Stimulated activated CD8-positive, alpha-beta memory T cell treated with anti-CD3 and anti-CD28 coated beads, Interleukin-15, amount 100 ng/mL, for 48 hours (primary cell): ENCODE measurements at places on chromosomes 13 and 19.

DNA sequence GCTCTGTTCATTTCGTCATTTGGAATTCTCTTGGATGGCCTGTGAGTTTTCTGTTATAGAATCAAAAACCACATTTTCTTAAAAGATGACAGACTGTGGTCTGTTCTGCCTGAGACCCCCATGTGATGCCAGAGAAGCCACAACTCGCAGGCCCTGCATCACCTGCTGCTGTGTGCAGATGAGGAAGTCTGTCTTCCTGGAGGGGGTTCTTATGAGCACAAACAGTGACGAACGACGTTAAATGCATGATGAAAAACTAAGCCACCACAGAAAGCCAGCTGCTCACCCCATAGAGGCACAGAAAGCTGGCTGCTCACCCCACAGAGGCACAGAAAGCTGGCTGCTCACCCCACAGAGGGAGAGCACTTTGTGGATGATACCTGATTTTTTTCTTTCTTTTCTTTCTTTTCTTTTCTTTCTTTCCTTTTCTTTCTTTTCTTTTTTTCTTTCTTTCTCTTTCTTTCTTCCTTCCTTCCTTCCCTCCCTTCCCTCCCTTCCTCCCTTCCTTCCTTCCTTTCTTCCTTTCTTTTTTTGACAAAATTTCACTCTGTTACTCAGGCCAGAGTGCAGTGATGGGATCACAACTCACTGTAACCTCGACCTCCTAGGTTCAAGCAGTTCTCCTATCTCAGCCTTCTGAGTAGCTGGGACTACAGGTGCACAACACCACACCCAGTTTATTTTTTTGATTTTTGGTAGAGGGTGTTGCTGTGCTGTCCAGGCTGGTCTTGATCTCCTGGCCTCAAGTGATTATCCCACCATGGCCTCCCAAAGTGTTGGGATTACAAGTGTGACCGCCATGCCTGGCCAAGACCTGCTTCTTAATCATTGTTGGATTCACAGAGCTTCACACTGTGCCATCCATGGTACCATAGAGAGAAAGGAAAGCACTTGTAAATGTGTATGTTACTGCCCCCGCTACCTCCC, 1191.4 kb downstream of the UQCRFS1 start:
- DNase-seq, result no peak

- DNase-seq, result no peak
These were observed 17.9 kb upstream of the RFC3 start for GRCh38 chr13:33799950-33800592.

GRCh38 chr13:30493658-30494381, 28.1 kb upstream of the HMGB1 start:
- DNase-seq, result no peak

GRCh38 chr19:55441692-55442321, 1.3 kb downstream of the SHISA7 start:
- no peak for DNase-seq

DNA sequence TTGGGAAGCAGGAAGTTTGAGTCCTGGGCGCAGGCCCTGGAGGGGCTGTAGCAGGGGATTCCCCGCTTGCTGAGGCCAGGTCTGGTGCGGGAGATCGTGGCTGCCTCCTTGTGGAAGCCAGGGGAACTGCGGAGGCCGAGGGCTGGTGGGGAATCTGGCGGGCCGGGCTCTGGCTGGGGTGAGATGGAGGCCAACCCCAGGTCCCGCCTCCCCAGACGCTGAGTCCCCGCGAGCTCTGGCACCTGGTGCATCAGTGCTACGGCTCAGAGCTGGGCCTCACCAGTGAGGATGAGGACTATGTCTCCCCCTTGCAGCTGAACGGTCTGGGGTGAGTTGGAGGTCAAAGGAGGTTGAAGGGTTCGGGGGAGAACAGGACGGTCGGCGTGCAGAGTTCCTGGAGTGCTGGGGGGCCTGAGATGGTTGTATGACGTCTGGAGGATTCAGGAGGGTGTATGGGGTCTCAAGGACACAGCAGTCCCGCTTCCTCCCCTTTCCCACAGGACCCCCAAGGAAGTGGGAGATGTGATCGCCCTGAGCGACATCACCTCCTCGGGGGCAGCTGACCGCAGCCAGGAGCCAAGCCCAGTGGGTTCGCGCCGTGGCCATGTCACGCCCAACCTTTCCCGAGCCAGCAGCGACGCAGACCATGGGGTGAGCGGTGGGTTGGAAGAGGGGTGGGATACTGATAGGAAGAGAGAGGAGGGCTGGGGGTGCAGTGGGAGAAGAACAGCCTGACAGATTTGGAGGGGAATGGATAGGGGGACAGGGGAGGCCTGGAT, 13.1 kb downstream of the GRAMD1A start:
- peak; percentile 66 for DNase-seq

DNA sequence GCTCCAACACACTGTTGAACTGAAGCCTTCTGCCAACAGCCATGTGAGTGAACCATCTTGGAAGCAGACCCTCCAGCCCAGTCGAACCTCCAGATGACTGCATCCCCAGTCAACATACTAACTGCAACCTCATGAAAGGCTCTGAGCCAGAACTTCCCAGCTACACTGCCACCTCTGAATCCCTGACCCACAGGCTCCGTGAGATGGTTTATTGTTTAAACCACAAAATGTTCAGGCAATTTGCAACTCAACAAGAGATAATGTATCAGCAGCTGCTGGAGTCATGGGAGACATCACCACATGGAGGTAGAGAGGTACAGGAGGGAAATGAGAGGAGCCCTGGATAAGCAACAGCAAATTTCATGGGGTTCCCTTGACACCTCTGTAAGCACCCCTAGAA, 266.4 kb upstream of the NBEA start:
- DNase-seq, result no peak

DNA sequence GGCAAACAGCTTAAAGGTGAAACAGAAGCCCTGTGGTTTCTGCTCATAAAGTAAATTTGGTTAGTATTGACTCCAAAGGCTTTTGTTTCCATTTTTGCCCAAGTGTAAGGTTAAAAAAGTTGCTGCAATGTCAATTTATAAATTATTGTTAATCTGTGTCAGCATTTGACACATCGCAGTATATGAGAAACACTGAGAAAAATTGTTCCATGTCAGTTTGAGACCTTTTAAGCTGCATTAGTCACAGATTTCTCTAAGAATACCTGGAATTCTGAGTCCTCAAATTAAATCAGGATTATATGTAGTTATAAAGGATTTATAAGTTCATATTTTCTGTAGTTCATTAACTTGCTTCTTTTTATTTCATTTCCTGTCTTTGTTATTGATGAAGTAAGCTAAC, 78.8 kb downstream of the FGF14 start:
- no peak for DNase-seq

GRCh38 chr19:40567040-40567749, 9.5 kb upstream of the SHKBP1 start:
- no peak for DNase-seq
